ENCODE measurements at places on chromosomes 3 and 15.

DNA sequence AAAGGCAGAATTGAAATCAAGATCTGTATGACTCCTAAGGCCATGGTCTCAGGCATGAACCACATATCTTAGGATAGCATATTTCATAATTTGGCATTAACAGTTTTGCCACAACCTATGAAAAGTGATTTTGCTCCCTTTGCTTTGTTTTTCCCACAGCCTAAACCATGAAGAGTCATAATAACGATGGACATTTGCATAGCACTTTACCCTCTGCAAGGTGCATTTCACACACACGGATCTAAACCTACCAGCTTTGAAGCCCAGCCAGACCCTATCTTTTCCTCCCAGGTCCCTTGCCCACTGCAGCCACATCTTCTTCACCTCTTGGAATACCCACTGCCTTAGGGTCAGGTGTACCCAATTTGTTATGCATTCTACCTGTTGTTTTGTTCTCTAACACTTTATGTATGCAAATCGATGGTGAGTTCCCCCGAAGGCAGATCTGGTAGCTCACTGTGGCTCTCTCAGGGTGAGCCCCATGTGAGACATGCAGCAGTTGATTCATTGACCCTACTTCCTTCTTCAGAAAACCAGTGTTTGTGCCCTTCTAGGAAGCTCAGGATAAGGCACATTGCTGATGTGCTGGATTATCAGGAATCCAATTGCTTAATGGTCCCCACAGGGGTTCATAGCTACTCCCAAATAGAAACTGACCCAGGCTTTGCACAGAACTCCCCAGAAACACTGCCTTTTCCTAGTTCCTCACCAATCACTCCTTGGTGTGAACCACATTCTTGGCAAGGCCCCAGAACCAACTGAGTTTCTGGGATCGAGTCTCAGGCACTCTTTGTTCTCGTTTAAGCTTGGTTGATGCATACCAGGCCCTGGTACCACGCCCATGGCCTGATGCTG, 8.7 kb downstream of the ARHGAP31 start:
- peaks cover 58% of the 10 kb centered on the region for H3K4me1 ChIP-seq
- H3K27ac ChIP-seq: peak overlapping the region; percentile 25
- H3K4me3 ChIP-seq: no peak overlapping the region
- H3K36me3 ChIP-seq: peaks cover 42% of the 10 kb centered on the region

DNA sequence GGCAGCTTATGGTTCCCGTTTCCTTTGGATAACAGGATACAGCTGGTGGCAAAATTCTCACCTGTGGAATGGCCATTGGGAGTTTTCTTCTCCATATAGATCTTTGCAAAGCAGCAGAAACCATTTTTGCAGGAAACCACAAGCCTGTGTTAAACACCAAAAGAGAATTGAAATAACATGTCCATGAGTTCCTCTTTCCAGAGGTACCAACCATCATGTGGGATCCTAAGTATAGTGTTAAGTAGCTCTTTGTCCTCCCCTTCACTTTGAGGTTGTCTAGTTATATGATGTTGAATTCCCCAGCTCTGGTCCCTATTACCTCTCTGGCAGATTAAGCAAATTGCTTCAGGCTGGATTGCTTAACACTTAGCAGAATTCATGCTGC, 94.9 kb downstream of the AKAP13 start:
- H3K36me3 ChIP-seq: no peaks in the 10 kb centered on the region
- H3K27me3 ChIP-seq: no peaks in the 10 kb centered on the region
- DNase-seq: no peak
- H3K27ac ChIP-seq: no peak overlapping the region

GRCh38 chr3:105401691-105402149, 35.0 kb downstream of the ALCAM start:
- no peak for DNase-seq
- peaks cover 2% of the 10 kb centered on the region for H3K27me3 ChIP-seq
- H3K4me1 ChIP-seq: no peaks in the 10 kb centered on the region
- H3K4me3 ChIP-seq: no peak overlapping the region

- no peak overlapping the region for H3K4me3 ChIP-seq
- H3K27me3 ChIP-seq: no peaks in the 10 kb centered on the region
- DNase-seq: no peak
- H3K27ac ChIP-seq: no peak overlapping the region
- H3K36me3 ChIP-seq: peaks cover 59% of the 10 kb centered on the region
Observed at GRCh38 chr15:101642361-101642760, 9.8 kb downstream of the TM2D3 start.

DNA sequence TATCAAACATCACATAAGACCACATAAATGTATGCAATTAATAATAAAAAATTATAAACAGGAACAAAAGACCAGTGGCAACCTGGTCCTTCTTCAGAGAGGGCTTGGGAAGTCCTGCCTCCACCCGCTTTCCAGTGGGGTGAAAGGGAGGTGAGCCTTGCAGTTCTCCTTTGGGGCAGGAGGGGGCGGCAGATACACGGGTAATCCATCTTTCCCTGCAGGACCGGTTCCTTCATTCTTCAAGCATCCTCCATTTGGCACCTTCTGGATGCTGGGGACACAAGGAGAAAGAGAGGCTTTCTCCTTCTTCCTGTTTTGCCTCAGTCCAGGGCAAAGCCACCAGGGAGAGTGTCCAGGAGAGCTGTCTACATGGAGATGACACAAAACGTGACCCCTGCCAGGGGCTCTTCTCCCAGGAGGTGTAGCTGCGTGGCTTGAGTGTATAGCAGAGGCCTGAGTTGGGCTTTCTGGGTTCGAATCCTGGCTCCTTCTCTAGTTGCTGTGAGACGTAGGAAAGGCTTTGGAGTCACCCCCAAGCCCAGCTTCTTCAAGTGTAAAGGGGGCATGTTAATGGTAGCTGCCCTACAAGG, 23.2 kb downstream of the RPLP1 start:
- H3K36me3 ChIP-seq: peaks cover 2% of the 10 kb centered on the region
- H3K4me1 ChIP-seq: peaks cover 8% of the 10 kb centered on the region
- no peak overlapping the region for H3K27ac ChIP-seq
- H3K27me3 ChIP-seq: peaks cover 12% of the 10 kb centered on the region
- peak; percentile 79 for DNase-seq

DNA sequence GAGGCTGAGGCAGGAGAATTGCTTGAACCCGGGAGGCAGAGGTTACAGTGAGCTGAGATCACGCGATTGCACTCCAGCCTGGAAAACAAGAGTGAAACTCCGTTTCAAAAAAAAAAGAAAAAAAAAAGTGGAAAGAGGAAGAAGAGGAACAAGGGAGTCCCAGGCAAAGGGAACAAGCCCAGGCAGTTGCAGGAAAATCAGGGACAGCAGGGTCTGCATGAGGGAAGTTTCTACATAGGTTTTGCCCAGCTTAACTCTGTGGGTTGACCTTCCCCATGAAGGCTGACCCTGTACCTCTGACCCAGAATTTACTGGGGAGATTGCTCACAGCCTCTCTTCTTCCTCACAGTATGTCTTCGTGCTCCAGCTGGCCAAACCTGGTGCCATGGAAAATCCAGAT, 12.3 kb downstream of the RBP1 start:
- no peak for DNase-seq
- H3K27ac ChIP-seq: no peak overlapping the region
- H3K27me3 ChIP-seq: no peaks in the 10 kb centered on the region

DNA sequence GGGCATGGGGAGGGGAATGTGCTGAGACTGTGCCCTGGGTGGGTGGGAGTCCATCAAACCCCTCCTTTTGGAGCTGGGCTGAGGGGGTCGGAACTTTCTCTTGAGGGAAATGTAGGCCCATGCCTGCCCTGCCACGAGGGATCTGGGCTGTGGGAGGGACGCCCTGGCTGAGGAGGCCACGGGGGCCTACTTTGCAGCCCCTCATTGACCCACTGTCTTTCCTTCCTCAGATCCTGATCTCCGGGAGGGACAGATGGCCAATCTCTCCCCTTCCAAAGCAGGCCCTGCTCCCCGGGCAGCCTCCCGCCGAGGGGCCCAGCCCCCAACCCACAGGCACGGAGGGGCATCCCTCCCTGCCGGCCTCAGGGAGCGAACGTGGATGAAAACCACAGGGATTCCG, 25.3 kb downstream of the LOXL1 start:
- no peak overlapping the region for H3K4me3 ChIP-seq
- no peak for DNase-seq

DNA sequence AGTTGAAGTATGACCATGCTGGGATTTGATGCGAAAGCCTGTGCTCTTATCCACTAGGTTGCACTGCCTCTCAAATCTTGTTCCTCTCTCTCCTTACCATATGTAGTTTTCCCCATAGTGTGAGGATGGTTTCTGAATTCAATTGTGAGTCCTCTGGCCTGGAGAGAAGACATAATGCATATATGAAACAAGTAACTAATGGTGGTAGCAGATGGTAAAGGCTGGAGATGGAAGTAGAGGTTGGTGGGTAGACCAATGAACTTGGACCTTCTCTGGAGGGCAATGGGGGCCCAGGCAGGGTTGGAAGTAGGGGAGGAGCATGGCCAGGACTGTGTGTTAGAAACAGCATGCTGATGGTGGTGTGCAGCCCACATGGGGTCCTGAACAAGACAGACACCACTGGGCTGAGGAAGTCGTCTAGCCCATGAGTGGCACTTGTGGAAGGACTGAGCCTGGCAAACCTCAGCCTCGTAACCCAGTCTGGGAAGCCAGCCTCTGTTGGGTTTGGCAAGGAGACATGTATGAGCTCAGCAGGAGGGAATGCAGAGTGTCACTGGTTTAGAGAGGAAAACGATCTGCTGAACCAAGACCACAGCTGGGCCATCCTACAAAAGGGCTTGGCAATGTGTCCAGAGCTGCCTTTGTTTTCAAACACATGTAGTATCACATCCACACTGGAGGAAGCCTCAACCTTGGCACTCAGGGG, 18.5 kb upstream of the LMCD1 start:
- no peaks in the 10 kb centered on the region for H3K36me3 ChIP-seq
- DNase-seq: no peak
- no peak overlapping the region for H3K27ac ChIP-seq
- no peak overlapping the region for H3K4me3 ChIP-seq
- H3K4me1 ChIP-seq: no peaks in the 10 kb centered on the region

DNA sequence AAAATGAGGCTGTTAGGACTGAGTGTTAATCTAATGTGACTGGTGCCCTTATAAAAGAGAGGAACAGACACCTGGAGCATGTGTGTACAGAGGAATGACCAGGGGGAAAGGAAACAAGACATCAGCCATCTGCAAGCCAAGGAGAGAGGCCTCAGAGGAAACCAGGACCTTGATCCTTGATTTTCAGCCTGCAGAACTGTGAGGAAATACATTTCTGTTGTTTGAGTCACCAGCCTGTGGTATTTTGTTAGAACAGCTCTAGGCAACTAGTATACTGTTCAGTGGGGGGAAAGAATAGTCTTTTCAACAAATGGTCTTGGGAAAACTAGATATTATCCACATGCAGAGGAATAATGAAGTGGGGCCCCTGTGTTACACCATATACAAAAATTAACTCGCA, 80.6 kb downstream of the CCR1 start:
- DNase-seq: no peak
- no peak overlapping the region for H3K4me3 ChIP-seq
- H3K36me3 ChIP-seq: no peaks in the 10 kb centered on the region
- peaks cover 13% of the 10 kb centered on the region for H3K4me1 ChIP-seq

GRCh38 chr3:25441234-25441856, 13.3 kb downstream of the RARB start:
- H3K4me3 ChIP-seq: no peak overlapping the region
- no peaks in the 10 kb centered on the region for H3K27me3 ChIP-seq
- no peak overlapping the region for H3K27ac ChIP-seq
- peak; percentile 25 for DNase-seq
- H3K36me3 ChIP-seq: no peaks in the 10 kb centered on the region

- peaks cover 40% of the 10 kb centered on the region for H3K27me3 ChIP-seq
- H3K4me3 ChIP-seq: no peak overlapping the region
- no peak overlapping the region for H3K27ac ChIP-seq
- H3K4me1 ChIP-seq: peaks cover 23% of the 10 kb centered on the region
Observed at GRCh38 chr15:74988007-74988800, 7.2 kb upstream of the SCAMP5 start.

DNA sequence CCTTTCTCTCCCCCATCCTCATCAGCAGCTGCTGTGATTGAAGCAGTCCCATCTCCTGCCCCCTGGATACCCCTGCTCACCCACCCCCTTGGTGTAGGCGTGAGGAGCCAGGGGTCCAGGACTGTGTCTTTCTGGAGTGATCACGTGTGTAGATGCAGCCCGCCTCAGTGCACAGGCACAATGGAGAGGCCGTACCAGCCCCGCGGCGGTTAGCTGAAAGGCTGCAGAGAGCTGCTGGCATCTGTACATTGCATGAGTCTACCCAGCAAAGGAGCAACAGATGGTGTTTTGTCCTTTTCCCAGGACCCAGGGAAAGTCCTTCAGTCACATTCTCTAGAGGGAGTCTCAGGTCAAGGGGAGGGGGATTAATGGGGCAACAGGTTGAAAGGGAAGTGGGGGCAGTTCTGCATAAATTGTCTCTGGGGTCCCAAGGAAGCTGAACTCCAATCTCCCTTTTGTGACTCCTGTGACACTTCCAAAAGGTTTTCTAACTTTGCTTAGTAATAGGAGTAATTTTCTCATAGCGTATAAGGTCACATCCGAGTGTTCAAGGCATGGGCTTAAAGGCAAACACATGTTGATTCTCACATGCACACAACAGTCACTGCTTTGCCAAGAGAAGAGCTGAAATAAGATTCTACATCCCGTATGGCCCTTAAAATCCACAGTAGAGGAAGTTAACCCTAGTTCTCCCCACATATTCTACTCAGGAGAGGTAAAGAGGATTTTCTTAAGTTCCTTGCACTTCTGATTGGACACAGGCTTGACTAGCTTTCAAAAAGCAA, 7.1 kb downstream of the CSPG5 start:
- no peak overlapping the region for H3K4me3 ChIP-seq
- H3K27ac ChIP-seq: no peak overlapping the region
- no peaks in the 10 kb centered on the region for H3K36me3 ChIP-seq
- no peak for DNase-seq
- H3K4me1 ChIP-seq: no peaks in the 10 kb centered on the region

GRCh38 chr3:48553361-48553760, 3.2 kb downstream of the PFKFB4 start:
- no peaks in the 10 kb centered on the region for H3K27me3 ChIP-seq
- H3K4me3 ChIP-seq: no peak overlapping the region
- H3K36me3 ChIP-seq: peaks cover 2% of the 10 kb centered on the region
- H3K27ac ChIP-seq: no peak overlapping the region
- no peak for DNase-seq

- no peak overlapping the region for H3K27ac ChIP-seq
- H3K4me3 ChIP-seq: no peak overlapping the region
- H3K4me1 ChIP-seq: no peaks in the 10 kb centered on the region
- H3K27me3 ChIP-seq: peaks cover 15% of the 10 kb centered on the region
- no peak for DNase-seq
Observed at GRCh38 chr3:142896201-142896755, 7.4 kb upstream of the PCOLCE2 start.

GRCh38 chr3:146621723-146622122, 16.6 kb upstream of the PLSCR5 start:
- H3K27ac ChIP-seq: no peak overlapping the region
- no peak overlapping the region for H3K4me3 ChIP-seq
- DNase-seq: no peak
- peaks cover 5% of the 10 kb centered on the region for H3K27me3 ChIP-seq
- H3K36me3 ChIP-seq: no peaks in the 10 kb centered on the region
- peaks cover 8% of the 10 kb centered on the region for H3K4me1 ChIP-seq

- no peaks in the 10 kb centered on the region for H3K27me3 ChIP-seq
- DNase-seq: no peak
- peaks cover 13% of the 10 kb centered on the region for H3K4me1 ChIP-seq
- H3K36me3 ChIP-seq: peaks cover 2% of the 10 kb centered on the region
- no peak overlapping the region for H3K4me3 ChIP-seq
Observed at GRCh38 chr15:92109191-92109873, 255.8 kb downstream of the SLCO3A1 start.

Data from activated naive CD8-positive, alpha-beta T cell treated with anti-CD3 and anti-CD28 coated beads, Interleukin-2, amount 50 U/mL, for 24 hours (primary cell).